ENCODE measurements at places on chromosomes 3 and 15.

GRCh38 chr3:71025516-71025915, 558.0 kb downstream of the FOXP1 start:
- DNase-seq: no peak

GRCh38 chr15:70947351-70948335, 55.0 kb downstream of the LRRC49 start:
- no peak for DNase-seq

DNA sequence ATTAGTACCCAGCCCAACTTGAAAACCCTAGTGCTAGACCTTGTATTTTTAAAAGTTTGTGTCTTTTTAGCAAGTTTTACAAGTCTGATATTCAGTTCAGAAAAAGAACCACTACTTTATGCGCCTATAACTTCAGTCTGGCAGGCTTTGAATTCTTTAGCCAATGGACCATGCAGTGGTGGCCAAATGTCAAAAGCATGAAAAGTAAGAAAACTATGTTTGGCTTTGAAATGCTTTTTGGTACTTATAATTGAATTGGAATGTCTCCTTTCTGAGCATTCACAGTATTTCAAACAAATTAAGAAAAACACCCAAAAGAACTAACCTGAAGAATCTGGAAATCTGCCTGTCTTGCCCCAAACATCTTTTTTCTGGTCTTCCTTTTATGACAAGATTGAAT, 12.8 kb downstream of the WDR48 start:
- no peak for DNase-seq

DNA sequence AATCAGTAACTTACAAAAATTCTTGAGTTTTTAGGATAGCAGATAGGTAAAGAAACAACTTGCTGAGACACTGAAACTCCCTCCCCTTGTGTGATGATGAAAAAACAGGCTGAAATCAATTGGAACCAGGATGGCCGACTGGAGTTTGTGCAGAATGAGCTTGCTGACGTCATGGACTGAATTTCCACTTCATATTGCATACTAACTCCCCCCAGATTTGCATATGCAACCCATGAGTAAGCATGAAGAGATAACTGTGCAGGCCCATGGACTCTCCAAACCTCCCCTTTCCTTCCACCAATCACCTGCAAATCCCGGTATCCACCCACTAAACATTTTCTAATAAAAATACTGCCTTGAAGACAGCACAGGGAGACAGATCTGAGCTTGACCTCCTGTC, 82.0 kb upstream of the SCN5A start:
- DNase-seq: no peak

GRCh38 chr3:30199855-30200254, 406.5 kb upstream of the TGFBR2 start:
- DNase-seq: no peak

- no peak for DNase-seq
Measured at GRCh38 chr3:1294586-1294985, 201.8 kb downstream of the CNTN6 start.

GRCh38 chr3:28645149-28645548, 296.5 kb upstream of the AZI2 start:
- DNase-seq: no peak

- no peak for DNase-seq
Measured at GRCh38 chr3:65888980-65889706, 149.6 kb downstream of the MAGI1 start.

GRCh38 chr3:131503320-131503635, 507 bp upstream of the MRPL3 start:
- no peak for DNase-seq

- peak; percentile 13 for DNase-seq
Measured at GRCh38 chr15:32657198-32657883, 15.8 kb downstream of the SCG5 start.

DNA sequence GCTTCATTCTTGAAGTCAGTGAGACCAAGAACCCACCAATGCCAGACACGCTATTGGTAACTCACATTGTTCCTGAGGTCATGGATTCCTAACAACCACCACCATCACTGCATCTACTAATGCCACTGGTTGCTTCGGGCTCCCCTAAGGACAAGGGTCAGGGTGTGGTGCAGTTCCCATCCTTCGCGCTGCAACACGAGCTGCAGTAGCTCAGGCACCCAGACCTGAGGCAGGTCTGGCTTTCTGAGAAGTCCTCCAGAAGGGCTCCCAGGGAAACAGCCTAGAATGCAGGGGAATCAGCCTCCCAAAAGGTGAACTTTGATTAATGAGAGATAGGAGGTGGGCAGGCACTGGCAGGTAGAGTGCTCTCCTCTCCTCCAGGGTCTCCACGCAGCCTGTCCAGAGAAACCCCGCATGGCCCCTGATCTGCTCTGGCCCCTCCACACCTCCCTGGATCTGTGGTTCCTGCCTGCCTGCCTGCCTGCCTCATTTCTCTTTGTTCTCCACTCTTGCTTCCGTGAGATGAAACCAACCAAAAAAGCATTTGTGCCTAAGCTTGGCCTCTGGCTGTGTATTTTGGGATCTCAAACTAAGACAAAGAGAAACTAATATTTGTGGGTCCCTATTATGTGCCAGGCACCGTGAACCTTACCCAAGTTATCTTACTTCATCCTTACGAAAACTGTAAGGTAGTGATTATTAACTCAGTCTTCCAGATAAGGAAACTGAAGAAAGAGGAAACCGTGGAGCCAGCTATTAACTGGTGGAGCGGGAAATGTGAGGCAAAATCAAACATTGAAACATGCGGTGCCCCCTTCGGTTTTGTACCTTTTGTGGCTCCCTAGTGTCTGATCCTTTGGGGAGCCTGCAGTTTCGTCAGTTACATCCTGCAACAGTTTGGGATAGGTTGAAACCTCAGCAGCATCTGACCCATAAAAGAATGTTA, 43.9 kb upstream of the USP3 start:
- no peak for DNase-seq

- no peak for DNase-seq
Measured at GRCh38 chr3:189099031-189099471, 72.7 kb upstream of the TPRG1 start.

DNA sequence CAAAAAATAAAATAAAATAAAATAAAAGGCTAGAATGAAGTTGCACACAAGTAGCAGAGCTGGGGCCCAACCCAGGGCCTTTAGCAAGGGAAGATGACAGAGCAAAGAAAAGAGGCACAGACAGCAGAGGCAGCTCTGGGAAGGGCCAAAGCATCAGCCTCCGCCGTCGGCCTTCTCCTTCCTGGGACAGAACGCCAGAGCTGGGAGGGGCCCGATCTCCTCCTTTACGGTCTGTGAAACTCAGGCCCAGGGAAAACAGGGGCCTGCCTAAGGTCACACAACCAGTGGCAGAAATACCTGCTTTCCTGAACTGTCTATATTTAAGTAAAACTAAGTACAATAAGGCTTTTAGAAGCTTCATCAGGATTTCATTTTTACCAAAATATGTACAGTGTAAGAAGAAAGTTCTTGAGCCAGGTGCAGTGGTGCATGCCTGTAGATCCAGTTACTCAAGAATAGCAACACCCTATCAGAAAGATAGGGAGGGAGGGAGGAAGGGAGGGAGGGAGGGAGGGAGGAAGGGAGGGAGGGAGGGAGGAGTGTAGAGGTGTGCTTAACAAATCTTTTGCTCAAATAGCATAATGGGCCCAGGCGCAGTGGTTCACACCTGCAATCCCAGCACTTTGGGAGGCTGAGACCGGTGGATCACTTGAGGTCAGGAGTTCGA, 43.0 kb upstream of the MUC4 start:
- DNase-seq: no peak

DNA sequence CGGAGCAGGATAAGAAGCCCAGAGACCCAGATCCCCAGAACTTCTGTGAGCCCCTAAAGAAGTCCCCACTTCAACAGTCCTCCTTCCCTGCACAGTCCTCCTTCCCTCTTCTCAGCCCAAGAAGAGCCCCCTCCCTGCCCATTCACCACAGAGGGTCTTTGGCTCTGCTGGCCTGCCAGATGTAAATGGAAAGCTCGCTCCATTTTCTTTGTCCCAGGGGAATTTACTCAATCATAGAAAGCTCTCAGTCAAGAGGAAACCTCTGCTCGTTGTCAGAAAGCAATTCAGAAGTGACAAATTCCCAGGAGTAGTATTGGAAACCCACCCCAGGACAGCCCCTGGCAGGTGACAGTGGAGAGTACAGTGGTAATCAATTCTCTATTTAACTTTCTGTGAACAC, 105.5 kb upstream of the SMAD3 start:
- no peak for DNase-seq

- no peak for DNase-seq
Measured at GRCh38 chr3:112199622-112200316, 66.7 kb upstream of the GCSAM start.

DNA sequence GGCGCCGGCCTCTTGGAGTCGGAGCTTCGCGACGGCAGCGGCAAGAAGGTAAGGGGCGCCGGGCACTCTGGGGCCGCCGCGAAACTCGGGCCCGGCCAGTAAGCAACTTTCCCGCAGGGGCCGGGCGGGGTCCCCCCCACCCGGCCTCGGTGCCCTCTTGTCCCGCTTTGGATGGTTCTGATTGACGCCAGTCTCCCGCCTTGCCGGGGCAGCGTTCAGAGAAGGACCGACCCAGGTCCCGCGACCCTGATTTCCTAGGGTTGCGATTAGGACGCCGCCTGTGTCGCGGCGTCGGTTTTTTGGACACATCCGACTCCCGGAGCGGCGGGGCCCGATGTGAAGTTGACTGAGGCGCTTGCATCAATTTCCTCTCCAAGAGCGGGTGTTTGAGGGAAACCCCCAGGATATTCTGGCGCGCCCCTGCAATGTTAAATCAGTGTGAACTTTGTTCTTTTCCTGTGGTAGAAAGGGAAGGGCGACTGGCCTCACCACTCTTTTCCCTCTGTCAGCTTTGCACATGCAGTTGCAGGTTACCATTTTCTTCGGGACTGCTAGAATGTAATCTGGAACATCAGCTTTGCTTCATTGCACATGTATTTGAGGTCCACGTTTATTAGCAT, 755 bp downstream of the PDE8A start:
- peak; percentile 80 for DNase-seq

DNA sequence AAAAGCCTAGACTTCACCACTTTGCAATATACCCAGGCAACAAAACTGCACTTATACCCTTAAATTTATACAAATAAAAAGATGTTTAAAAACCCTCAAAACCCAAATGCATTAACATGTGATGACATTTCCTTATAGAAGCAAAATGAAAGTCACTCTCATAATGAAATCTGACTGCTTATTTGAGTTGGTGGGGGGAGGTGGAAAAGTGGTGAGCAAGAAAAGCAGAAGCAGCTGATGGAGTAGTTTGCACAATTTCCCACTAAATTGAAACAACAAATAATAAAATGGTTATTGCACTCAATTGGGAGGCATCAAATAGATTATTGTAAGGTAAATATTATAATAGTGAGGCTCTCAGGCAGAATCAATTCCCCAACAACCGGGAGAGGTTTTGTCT, 54.0 kb upstream of the GADL1 start:
- no peak for DNase-seq

DNA sequence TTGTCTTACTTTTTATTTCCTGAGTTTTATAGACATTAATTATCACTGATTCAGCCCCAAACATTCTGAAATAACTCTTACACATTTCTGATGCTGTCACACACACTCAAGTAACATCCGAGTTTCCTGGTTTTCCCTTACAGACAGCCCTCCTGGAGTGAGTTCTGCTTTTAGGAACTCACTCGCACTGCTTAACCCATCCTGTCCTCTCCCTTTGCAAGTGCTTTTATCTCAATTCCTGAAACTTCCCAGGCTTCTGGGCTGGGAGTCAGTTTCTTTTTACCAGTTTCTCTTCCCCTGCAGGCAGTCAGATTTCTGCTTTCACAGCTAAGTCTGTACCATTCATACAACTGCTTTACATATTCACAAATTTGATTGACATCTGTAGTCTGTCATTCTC, 15.6 kb upstream of the SH3GL3 start:
- no peak for DNase-seq

GRCh38 chr3:126136428-126137220, 43.8 kb downstream of the ALDH1L1 start:
- DNase-seq: no peak

DNA sequence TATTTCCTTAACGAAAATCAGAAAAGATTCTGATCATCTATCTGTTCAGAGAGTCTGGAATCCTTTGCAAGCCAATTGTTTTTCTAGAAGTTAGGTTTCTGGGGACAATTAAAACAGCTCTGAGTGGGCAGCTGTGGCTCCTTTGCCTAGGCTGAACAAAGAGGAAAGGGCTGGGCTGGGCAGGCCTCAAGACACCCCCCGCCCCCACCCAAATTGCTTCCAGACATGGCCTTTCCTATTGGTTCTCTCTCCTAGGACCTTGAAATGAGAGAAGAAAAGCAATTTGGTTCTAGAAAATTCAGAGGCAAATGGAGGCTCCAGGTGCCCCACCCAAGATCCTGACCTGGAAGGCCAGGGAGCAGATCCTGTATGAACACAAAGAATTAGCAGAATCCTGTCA, 2.3 kb upstream of the ADPGK start:
- no peak for DNase-seq

- DNase-seq: no peak
Measured at GRCh38 chr15:88902846-88903245, 7.5 kb upstream of the HAPLN3 start.
